ENCODE measurements at places on chromosomes 3 and 15.

DNA sequence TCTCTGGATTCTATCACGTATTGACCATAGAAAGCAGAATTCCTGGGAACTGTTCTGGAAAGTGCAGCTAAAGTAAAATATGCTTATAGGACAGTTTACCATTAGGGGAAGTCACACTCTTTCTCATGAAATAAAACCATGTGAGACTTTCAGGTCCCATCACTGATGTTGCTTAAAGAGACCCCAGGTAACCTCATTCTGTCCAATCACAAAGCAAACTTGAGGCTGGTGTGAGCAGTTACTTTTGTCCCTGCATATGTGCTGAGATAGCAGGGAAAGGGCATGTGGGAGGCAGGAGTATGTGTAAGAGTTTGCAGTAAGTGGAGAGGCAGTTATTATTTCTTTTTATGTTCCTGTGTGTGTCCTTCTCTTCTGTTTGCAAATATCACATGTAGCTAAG is 16.1 kb downstream of the GPR87 start:
- no peak for DNase-seq

GRCh38 chr15:79620112-79620857 is 188.1 kb downstream of the MINAR1 start:
- no peak for DNase-seq

GRCh38 chr3:159169828-159170227 is 368.0 kb downstream of the MFSD1 start:
- DNase-seq, result no peak

DNA sequence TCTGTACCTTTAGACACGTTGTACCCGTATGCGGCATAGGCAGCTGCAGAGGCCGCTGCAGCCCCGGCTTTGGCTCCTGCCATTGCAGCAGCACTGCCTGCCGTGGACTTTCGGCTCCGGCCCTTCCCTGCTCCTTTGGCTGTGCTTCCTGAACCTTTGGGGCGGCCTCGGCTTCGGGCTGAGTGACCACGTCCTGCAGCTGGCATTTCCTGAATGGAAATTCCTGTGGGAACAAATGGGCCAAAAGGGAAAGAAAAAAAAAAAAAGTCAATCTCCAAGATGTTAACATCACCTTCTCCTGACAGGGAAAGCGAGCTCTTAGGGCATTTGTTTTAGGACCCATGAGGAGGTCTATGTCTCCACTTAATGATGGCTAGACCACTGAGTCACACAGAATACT is 29.6 kb downstream of the CHAC1 start:
- no peak for DNase-seq

- DNase-seq, result no peak
Measured at GRCh38 chr15:50613600-50613999, 67.1 kb upstream of the USP50 start.

- no peak for DNase-seq
Measured at GRCh38 chr3:169701457-169701856, 37.9 kb upstream of the MECOM start.

DNA sequence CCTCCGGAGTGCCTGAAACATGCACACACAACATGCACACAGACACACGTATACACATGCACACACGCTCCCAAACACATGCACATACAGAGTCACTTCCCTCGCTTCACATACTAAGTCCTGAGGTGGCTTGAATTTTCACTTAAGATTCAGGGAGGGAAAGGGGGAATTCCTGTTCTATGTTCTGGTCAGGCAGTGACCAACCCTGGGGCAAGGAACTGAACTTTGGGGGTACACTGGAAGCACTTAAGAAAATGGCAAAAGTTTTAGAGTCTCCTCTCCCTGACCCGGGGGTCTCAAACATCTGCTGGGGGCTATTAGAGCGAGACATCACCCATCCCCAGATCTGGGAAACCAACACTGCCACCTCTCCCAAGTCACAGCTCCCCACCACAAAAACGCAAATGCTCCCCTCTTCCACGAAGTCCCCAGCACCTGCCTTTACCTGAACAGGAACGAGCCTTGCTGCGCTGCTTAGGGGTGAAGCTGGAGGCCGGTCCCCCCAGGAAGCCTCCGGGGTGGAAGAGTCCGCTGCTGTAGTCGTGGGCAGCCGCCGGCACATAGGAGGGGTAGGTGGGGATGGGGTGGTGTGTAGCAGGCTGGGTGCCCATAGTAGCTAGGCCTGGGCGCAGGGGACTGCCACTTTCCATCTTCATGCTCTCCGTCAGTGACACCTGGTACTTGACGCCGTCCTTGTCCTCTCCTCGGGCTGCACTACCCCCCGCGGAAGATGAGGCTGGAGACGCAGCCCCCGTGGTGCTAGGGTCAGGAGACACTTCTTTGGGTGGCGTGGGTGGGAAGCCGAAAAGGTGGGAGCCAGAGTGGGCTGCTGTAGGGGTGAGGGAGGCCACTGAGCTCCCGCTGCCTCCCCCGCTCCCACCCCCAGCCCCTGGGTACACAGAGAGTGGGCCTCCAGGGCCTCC is 7.5 kb downstream of the GATA2 start:
- DNase-seq, result no peak

GRCh38 chr3:39208463-39209055 is 16.2 kb upstream of the XIRP1 start:
- DNase-seq, result peak; percentile 56

Data from DND-41 (cell line).